ENCODE measurements at places on chromosomes 3 and 15. TPM values are rescaled to one million over a fixed set of nuclear protein-coding genes. Genes with fewer than 3 reads are reported as not detected.

TPRG1 gene
- polyA plus RNA-seq: 0.09 TPM

BOC gene
- 14.3 TPM for polyA plus RNA-seq

DNA sequence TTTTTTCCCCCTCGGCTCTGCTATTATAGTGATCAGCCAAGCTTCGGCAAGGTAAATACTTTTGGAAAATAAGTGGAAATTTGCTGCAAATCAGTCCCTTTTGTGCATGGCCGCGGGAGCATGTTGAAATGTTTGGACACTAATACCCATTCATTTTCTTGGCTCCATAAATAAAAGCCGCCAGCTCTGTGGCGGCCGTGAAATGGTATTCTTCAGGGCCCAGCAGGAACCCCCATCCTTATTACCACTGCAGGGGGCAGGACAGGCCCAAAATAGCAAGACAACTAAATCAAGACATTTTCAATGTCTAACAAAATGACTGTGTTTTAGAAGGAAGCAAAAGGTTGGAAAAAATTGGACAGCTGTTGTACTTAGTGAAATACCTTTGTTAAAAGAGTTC, 362.3 kb downstream of the NR2F2 start:
- no peak for DNase-seq
- H3K4me1 ChIP-seq: no peaks in the 10 kb centered on the region
- H3K27ac ChIP-seq: no peak overlapping the region
- H3K27me3 ChIP-seq: no peaks in the 10 kb centered on the region
- no peaks in the 10 kb centered on the region for H3K36me3 ChIP-seq

GRCh38 chr3:191882289-191882688, 421.3 kb downstream of the PYDC2 start:
- H3K27ac ChIP-seq: peak overlapping the region; percentile 49
- no peak for DNase-seq
- H3K27me3 ChIP-seq: no peaks in the 10 kb centered on the region
- no peak overlapping the region for H3K4me3 ChIP-seq
- H3K4me1 ChIP-seq: peaks cover 10% of the 10 kb centered on the region

DNA sequence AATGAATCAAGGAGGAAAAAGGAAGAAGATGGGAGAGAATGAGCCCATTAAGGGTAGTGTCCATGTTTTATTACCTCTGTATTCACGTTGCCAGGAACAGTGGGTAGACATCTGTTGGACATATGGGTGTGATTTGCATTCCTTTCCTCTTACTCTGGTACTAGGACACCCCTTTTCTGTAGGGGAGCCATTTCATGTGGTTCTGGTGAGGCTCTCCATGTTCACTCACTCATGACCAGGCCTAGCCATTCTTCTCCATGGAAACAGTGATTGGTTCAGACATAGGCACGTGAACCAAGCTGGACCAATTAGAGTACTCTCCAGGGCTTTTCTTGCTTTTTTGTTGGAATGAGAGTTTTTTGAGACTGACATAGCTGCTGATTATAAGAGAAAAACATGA, 39.6 kb upstream of the PDCD6IP start:
- H3K27ac ChIP-seq: no peak overlapping the region
- no peaks in the 10 kb centered on the region for H3K27me3 ChIP-seq
- H3K4me1 ChIP-seq: no peaks in the 10 kb centered on the region
- DNase-seq: no peak
- H3K36me3 ChIP-seq: no peaks in the 10 kb centered on the region

DNA sequence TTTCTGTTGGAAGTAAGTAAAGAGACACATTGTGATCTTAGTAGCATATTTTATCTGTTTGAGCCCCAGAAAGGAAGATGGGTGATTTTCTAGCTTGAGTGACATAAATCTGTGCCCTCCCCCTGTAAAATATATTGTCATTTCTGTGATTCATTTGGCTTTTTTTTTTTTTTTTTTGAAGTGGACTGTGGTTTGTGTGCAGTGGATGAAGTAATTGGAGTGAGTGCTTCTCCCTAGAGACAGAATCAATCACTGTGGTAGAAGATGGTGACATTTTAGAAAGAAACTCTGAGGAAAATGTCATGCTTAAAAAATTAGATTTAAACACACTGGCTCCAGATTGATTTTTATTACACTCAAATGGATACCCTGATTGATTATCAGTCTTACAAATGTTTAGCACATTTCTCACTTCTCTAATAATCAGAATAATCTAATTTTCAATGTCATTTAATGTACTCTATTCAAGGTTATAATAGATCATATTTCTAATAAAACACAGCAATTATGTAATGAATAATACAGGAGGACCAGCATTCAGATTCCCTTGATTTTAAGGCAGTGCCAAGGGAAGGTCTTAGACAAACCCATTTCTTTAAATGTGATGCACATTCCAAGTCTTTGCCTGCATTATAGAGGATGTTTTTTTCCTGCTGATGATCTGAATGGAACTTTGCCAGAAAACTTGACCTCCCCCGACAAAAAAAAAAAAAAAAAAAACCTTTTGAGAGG, 116.6 kb downstream of the TOP2B start:
- no peak overlapping the region for H3K4me3 ChIP-seq
- H3K4me1 ChIP-seq: peaks cover 25% of the 10 kb centered on the region
- no peaks in the 10 kb centered on the region for H3K27me3 ChIP-seq

- H3K36me3 ChIP-seq: no peaks in the 10 kb centered on the region
- no peak overlapping the region for H3K27ac ChIP-seq
- peaks cover 7% of the 10 kb centered on the region for H3K27me3 ChIP-seq
- no peaks in the 10 kb centered on the region for H3K4me1 ChIP-seq
- peak; percentile 67 for DNase-seq
Observed at GRCh38 chr15:98548139-98548971, 100.0 kb upstream of the IGF1R start.

DNA sequence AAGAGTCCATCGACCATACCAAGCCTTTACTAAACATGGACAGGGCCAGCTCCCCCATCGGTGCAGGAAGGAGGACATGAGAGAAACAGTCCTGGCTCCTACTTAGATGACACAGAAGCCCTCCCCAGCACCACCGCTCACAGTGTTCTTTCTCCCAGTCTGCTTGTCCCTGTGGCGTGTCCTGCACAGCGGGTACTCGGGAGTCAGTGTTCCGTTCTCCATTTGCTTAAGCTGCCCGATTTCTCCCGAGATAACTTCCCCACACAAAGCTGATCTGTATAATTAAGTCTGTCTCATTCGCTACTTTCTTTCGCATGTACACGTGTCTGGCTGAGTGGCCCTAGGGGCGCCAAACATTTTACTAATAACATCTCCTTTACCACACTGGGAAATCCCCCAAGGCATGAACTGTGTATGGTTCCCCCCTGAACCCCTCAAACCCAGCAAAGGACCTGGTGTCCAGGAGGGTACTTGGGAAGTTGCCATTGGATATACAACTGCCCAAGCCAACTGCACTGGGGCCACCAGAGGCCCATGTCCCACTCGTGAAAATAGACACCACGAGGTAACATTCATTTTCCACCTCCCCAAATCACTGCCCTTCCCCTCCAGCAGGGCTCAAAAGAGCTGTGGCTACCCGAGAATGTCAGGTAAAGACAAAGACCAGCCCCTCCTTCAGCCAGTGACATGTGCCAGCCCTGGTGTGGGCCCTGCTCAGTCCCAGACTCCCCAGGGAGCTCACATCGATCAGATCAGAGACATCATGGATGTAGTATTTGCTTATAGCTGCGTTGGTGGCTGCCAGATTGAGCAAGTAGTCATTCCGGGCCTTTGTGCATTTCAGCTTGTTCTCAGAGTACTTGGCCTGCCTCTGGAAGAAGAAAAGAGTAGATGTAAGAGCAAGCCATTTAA, 96.5 kb upstream of the RAD18 start:
- no peaks in the 10 kb centered on the region for H3K27me3 ChIP-seq
- H3K4me3 ChIP-seq: no peak overlapping the region
- no peak overlapping the region for H3K27ac ChIP-seq
- DNase-seq: no peak
- no peaks in the 10 kb centered on the region for H3K4me1 ChIP-seq

- no peak overlapping the region for H3K4me3 ChIP-seq
- H3K36me3 ChIP-seq: no peaks in the 10 kb centered on the region
- no peak overlapping the region for H3K27ac ChIP-seq
- DNase-seq: peak; percentile 15
- H3K27me3 ChIP-seq: no peaks in the 10 kb centered on the region
Observed at GRCh38 chr3:82085851-82086475, 324.5 kb upstream of the GBE1 start.

GRCh38 chr15:29787767-29788166, 34.5 kb downstream of the TJP1 start:
- no peaks in the 10 kb centered on the region for H3K36me3 ChIP-seq
- no peak overlapping the region for H3K4me3 ChIP-seq
- H3K27me3 ChIP-seq: no peaks in the 10 kb centered on the region

All from cardiac muscle cell (in vitro differentiated cells and primary cell).